ENCODE measurements at places on chromosomes 4 and X.

- DNase-seq: no peak
Measured at GRCh38 chrX:7115557-7115956, 32.0 kb upstream of the STS start.

- no peak for DNase-seq
Measured at GRCh38 chrX:68726366-68726765, 78.9 kb downstream of the STARD8 start.

GRCh38 chrX:25383196-25383595, 367.4 kb upstream of the ARX start:
- no peak for DNase-seq

GRCh38 chr4:2741626-2742025, 14.5 kb downstream of the TNIP2 start:
- DNase-seq: no peak

DNA sequence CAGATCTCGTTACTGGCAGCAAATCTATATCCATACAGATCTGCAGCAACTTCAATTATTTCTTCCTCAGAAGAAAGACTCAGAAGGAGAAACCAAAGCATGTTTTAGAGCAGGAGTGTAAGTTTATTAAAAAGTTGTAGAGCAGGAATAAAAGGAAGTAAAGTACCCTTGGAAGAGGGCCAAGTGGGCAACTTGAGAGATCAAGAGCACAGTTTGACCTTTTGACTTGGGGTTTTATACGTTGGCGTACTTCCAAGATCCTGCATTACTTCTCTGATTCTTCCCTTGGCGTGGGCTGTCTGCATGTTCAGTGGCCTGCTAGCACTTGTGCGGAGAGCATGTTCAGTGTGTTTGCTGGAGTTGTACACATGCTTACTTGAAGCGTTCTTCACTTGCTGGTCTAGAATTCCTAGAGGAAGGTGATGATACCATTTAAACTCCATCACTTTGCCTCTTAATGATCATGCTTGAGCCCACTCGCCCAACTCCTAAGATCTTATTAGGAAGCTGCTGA, 1114.7 kb upstream of the PABPC4L start:
- no peak for DNase-seq

DNA sequence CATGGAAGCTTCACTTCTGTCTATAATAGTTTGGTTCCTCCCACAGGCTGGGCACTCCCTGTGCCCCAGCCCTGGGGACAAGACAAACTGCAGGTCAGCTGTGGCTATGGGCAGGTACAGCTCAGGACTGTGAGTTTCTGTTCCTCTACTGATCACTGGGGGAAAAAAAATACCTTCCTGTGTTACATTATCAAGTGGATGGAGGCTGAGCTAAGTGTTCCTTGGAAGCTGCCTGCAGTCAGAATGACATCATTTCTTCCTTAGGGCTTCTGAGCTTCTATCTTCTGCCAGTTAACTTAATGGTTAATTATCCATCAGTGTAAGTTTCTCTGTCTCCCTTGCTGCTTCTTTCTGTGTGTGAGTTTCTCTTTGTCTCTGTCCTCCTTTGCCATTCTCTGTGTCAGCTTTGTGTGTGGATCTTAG, 4.6 kb downstream of the RAB33A start:
- no peak for DNase-seq

DNA sequence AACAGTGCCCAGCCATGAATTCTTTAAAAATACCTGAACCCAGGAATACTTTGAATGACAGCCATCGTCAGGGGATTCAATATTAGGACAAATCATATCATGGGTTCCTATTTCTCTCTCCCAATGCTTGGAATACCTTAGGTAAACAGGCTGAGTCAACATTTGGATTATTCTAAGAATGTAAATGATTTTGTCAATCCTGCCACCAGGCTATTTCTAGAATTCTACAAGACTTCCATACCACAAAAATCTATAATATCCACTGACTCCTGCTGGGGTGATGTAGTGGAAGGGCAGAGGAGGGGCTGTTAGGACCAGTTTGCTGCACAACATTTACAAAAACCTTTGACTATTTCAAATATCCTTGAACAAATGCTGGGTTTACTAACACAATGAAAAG, 65.2 kb downstream of the IGFBP7 start:
- no peak for DNase-seq

- no peak for DNase-seq
Measured at GRCh38 chrX:31656013-31656412, 584.2 kb upstream of the FTHL17 start.

GRCh38 chr4:6460876-6461275, 11.5 kb downstream of the PPP2R2C start:
- DNase-seq: no peak

DNA sequence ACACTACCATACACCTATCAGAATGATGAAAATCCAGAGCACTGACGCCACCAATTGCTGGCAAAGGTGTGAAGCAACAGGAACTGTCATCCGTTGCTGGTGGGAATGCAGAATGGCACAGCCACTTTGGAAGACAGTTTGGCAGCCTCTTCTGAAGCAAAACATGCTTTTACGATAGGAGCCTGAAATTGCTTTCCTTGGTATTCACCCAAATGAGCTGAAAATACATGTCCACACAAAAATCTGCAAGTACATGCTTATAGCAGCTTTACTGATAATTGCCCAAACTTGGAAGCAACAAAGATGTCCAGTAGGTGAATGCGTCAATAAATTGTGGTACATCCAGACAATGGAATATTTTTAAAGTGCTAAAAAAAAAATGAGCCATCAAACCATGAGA, 322.8 kb upstream of the FAT1 start:
- no peak for DNase-seq

DNA sequence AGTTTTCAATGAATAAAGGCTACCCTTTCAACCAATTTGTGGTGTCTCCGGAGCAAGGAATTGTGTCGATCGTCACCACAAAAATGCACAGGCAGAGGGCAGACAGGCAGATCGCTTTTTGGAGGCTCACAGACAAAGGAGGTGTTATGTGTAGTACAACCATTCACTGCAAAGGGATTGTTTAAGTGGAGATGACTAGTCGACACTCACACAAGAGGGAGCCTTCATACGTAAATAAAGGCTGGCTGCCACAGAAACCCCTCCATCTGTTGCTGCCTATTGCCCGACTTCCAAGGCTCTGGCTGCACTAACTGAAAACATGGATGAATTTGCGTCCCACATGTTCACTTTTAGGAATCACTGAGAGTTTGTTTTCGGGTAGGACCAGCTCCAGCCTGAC, 281.1 kb downstream of the NKX6-1 start:
- DNase-seq: no peak

- DNase-seq: peak; percentile 48
Measured at GRCh38 chr4:77021614-77022089, 54.1 kb downstream of the CCNI start.

GRCh38 chr4:29853833-29854232, 866.3 kb upstream of the PCDH7 start:
- no peak for DNase-seq

GRCh38 chr4:34964613-34965012, 1279.7 kb downstream of the ARAP2 start:
- no peak for DNase-seq

GRCh38 chrX:106725931-106726330, 570 bp upstream of the RNF128 start:
- no peak for DNase-seq

DNA sequence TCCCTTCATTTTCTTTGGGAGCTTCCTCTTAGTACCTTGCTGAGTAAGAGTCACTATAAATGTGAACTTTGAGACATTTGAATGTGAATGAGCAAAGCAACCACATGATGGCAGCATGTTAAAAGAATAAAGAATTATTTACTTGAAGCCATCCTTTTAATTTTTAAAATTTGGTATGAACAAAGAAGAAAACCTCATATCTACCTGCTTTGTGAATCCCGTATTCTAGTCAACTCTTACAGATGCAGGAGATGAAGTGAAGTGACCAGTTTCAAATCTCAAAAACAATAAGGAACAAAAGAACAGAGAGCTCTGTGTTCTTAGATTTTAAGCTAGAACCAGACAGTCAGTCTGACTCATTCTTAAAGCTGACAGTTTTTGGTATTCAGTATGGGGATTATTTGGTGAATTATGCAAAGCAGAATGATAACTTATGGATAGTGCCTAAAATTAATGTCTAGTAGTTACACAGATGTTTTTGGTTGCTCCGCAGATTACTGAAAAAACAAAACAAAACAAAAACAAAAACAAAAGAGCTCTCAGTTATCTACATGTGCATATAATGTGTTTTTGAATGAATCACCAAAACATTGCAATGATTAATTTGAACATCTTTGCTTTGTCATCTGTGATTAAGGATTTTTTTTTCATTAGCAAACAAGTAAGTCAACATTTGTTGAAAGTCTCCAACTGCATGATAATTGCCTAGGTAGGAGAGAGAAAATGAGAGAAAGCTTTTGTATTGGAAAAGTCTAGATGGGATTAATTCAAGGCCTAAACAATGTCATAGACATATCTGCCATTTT, 48.2 kb upstream of the H2AZ1 start:
- peak; percentile 19 for DNase-seq

DNA sequence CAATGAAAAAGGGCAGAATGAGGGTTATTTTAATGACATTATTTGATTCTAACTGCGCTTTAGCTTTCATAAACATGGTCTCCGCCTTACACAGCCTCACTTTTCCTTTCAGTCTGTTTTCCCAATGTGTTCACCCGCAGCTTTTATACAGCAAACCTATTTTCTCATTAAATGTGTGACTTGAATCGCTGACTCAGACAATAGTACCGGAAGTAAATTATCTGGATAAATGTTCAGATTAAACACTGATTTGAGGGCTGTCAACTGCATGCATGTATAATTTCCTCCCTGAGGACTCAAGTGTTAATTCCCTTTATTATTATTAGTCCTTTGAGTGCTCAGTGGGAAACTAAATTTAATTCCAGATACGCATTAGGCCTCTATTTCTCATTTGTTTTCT, 117.3 kb downstream of the FAM133A start:
- no peak for DNase-seq

GRCh38 chr4:57020467-57021101, 41.9 kb downstream of the POLR2B start:
- DNase-seq: no peak

DNA sequence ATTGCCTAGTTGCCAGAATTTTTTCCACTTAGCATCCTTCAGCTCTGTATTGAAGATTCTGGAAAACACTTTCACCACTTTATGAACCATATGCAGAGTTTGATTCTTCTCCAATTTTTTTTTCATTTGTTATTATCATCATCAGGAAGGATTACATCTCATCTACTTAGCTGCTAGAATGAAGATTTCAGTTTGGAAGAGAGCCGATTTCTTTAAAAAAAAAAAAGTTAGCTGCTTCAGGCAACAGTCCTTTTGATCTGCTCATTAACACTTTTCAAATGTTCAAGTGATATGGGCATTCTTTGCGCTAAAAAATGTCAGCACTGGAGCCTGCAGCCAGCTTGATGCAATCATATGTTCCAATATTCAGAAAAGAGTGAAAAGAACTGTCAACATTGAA, 76.2 kb downstream of the ANTXR2 start:
- no peak for DNase-seq

DNA sequence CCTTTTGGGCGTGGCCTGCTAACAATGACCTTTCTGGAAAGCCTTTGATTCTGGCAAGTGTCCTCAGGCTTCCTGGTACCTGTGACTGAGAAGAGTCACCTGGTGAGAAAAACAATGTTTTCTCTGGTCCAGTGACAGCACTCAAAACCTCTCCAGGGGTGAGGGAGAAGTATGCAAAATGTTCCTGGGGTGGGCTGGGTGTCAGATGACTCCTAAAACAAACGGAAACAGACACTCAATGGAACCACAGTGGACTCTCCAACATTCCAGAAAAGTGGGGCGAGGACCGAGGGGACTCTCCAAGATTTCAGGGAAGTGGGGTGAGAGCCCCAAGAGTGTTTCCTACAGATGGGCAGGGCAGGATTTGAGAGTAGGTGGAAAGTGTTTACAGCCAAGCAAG, 69.5 kb downstream of the ANAPC4 start:
- no peak for DNase-seq

- peak; percentile 82 for DNase-seq
Measured at GRCh38 chr4:52659001-52659721, at the start of gene USP46. USP46 (minus strand) TSS chr4:52659301; CDS start chr4:52659150, 151 bp downstream.

GRCh38 chr4:145525291-145525740, 43.7 kb downstream of the SMAD1 start:
- peak; percentile 40 for DNase-seq

DNA sequence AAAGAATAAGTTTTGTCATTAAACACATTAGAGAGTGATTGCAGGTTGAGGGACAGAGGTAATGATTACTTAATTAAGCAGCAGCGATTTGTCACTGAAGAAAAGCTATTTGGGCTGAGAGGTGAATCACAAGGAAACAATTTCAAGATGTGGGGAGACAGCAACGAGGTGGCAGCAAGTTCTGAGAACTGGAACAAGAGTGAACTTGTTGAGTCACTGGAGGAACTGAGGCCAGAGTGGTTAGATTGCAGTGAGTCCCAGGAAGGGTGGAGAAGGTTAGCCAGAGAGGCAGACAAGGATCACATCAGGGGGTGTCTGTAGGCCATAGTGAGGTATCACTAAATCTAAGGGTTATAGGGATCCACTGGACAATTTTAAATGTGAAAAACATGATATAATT, 57.9 kb upstream of the TMPRSS11A start:
- DNase-seq: no peak

- peak; percentile 37 for DNase-seq
Measured at GRCh38 chr4:45442466-45442865, 681.4 kb downstream of the GABRG1 start.

GRCh38 chr4:84666439-84666838, 83.5 kb downstream of the CDS1 start:
- DNase-seq: no peak

GRCh38 chr4:36310793-36311192, 29.4 kb downstream of the DTHD1 start:
- peak; percentile 53 for DNase-seq

DNA sequence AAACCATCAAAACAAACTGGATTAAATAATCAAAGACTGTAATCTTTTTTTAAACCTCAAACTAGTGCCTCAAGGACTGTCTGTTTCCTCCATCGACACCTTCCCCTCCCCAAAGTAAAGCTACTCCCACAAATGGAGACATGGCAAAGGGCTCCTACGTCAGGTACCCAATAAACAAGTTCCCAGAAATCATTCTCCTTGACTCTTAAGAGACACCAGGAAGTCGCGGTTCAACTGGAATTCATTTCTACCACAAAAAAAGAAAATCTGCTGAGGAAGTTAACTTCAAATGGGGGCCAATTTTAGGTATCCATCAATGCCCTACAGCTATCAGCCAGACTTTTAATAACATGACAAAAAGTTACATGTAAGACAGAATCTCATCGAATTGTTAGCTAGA, 2.5 kb downstream of the RPS4X start:
- no peak for DNase-seq

DNA sequence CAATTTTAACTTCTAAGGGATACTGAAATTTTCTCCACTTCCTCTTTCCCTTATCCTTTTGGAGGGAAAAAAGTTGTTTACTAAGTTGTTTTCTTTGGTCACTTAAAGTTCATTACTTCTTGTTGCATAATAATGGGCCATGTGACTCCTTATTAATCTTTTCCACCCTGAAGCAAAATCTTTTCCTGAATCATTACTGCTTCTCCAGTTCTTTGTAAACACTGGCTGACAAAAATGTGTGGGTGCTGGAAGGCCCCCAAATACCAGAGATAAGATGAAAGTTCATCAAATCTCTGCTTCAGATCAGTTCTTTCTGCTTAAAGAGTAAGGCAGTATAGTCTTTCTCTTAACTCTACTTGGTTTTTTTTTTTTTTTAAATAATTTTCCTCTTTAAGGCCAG, 108.9 kb upstream of the NHS start:
- no peak for DNase-seq
